ENCODE measurements at places on chromosomes 2 and 18. TPM values are rescaled to one million over a fixed set of nuclear protein-coding genes. Genes with fewer than 3 reads are reported as not detected.

Gene PREB
- total RNA-seq, result 20.2 TPM

Gene SERPINB10
- 0.96 TPM for total RNA-seq

Gene MLPH
- total RNA-seq, result 18.5 TPM

Gene TSN
- 56.3 TPM for total RNA-seq

Gene CHRNG
- not detected for total RNA-seq

Gene CFAP221
- total RNA-seq, result 20.7 TPM

Gene RBM43
- 11.3 TPM for total RNA-seq

Gene FMNL2
- 23.4 TPM for total RNA-seq

GRCh38 chr2:106030287-106031268, 163.5 kb downstream of the UXS1 start:
- DNase-seq, result peak; percentile 92

- DNase-seq, result no peak
Observed at GRCh38 chr2:156320486-156321098, 11.9 kb downstream of the NR4A2 start.

DNA sequence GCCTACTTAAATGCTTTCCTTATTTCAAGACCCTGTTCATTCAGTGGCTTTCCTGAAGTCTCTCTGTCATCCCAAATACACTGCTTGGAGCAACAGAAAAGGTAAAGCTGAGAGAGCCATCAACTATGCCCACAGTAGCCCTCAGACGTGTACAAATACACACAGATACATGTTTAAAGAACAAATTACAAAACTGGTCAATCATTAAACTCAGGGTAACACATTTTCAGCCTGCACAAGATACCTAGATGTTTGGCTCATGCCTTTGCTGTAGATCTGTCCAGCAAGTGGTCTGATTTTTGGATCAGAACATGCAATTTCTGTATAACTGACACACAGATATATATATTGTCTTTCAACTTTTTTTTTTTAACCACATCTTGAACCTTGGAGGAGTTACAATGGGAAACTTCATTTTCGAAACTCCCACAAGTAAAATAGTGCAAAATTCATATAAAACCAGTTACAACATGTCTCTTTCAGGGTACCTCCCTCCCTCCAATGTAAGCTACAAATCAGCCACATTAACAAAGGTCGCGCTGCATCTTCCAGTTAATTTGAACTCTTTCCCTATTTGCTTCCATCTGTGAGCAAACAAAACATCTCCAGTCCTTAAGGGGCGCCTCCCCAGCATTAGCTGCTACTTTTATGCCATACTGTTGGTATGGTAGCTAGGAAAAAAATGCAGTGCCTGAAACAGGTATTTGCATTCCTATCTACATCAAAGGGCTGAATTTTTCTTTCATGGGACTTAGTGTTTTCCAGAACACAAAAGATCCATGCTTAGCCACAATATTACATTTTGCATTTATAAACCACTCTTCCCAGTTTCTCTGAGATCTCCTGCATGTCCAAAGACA, 311.9 kb downstream of the NRXN1 start:
- DNase-seq, result no peak

GRCh38 chr2:49241501-49241900, 87.2 kb upstream of the FSHR start:
- DNase-seq, result no peak

GRCh38 chr2:178756343-178756742, 50.9 kb downstream of the TTN start:
- no peak for DNase-seq

DNA sequence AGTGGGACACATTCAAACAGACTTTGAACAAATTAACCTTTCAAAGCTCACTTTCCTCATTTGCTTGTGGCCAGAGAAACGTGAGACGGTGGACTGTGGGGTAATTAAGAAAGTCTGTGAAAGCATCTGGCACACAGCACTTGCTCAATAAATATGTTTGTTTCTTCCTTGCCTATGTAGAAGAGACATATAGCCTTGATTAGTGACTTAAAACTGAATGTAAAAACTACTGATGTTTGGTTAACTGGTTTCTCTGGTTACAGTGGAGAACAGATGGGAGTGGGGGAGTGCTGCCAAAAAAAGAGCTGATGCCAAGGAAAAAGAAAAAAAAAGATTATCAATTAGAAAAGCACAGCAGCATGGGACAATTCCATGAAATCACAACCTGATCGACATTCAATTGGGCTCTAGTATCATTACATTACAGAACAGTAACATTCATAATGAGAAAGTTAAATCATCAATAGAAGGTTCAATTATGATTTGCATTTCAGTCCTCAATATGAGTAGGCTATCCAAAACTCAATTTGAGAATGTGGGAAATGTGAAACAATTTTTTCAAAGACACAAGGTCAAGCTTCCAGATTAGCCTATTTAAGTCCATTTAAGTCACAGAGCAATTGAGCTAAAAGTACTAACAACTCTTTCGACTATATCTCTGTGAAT, 14.7 kb downstream of the CUL3 start:
- no peak for DNase-seq

- no peak for DNase-seq
Observed at GRCh38 chr18:57043241-57043640, 103.6 kb upstream of the BOD1L2 start.

- no peak for DNase-seq
Observed at GRCh38 chr2:163185160-163185559, 346.6 kb upstream of the KCNH7 start.

DNA sequence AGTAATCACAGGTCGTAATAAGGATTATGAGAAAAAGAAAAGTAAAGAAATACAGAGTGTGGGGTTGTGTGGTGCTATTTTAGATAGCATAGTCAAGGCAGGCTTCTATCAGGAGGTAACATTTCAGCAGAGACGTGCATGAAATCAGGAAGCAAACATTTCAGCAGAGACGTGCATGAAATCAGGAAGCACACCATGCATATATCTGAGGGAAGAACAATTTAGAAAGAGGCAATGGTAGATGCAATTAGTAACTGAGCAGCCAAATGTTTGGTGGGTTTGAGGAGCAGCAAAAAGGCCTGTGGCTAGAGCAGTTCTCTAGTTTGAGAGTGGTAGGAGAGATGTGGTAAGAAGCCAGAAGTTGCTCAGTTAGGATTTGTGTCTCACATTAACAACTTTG, 713.7 kb downstream of the ADCYAP1 start:
- no peak for DNase-seq

DNA sequence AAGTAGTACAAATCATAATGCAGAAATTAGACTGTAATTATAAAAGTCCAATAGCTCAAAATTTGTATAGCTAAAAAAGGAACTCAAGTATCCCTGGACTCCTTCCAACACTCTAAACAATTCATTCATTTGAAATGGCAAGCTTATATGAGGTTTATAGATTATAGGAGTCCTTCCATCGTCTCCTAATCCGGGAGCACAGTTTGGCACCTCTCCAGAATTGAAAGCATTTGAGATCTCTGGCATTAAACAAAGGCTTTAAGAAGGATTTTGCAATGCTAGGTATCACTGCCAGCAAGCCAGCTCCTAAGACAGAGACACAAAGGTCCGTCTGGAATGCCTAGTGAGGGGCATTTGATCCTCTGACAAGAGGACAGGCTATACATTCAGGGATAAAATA, 90.9 kb downstream of the ACVR1 start:
- DNase-seq, result no peak

- no peak for DNase-seq
Observed at GRCh38 chr18:61973273-61974115, 80.7 kb upstream of the RNF152 start.

DNA sequence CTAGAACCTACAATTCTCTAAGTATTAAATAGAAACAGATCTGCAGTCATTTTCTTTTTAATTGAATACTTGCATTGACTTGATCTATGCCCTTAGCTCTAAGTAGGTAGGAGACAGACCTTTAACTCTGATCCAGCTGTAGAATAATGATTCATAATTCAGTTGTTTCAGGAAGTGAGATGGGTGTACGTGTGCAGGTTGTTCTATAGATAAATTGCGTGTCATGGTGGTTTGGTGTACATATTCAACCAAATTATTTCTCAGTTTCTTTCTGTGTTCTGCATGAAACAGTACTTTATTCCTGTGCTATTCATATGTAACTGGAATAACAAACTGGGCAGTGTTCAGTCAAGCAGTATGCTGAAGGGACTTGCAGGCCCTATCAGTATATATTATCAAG, 34.3 kb upstream of the CD226 start:
- DNase-seq, result no peak

GRCh38 chr2:4840791-4841190, 851.4 kb upstream of the SOX11 start:
- no peak for DNase-seq

DNA sequence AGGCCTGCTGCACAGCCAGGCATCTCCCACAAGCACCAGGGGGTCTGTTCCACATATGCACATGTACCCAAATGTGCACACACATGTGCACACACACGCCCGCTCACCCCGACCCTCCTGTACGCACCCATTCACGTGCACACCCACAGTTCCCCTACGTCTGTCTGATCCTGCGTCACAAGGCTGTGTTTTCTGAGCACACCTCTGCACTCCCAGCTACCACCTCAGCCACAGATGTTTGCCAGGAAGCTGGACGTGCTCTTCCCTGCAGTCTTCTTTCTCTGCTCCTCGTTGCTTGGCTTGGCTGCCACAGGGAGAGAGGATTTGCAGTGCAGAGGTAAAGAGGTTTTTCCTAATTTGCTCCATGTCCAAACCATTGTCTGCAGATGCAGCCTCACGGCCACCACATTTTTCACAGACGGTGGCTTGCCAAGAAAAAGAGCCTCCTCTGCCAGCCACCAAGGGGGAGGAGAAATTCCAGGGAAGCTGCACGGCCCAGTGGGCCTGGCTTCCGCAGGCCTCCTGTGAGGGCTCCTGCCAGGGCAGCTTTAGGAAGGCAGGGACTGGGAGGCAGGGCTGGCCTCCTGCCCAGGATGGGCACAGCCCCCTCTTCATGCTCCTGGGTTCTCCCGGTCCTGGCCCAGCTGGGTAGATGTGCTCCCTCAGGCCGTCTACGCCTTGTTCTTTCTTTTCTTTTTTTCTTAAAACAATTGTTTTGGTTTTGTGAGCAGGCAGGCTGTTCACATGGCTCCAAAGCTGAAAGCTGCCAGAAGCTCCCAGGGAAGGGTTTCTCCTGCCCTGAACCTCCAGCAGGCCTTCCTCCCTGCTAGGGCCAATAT, 29.3 kb upstream of the HS6ST1 start:
- peak; percentile 84 for DNase-seq

DNA sequence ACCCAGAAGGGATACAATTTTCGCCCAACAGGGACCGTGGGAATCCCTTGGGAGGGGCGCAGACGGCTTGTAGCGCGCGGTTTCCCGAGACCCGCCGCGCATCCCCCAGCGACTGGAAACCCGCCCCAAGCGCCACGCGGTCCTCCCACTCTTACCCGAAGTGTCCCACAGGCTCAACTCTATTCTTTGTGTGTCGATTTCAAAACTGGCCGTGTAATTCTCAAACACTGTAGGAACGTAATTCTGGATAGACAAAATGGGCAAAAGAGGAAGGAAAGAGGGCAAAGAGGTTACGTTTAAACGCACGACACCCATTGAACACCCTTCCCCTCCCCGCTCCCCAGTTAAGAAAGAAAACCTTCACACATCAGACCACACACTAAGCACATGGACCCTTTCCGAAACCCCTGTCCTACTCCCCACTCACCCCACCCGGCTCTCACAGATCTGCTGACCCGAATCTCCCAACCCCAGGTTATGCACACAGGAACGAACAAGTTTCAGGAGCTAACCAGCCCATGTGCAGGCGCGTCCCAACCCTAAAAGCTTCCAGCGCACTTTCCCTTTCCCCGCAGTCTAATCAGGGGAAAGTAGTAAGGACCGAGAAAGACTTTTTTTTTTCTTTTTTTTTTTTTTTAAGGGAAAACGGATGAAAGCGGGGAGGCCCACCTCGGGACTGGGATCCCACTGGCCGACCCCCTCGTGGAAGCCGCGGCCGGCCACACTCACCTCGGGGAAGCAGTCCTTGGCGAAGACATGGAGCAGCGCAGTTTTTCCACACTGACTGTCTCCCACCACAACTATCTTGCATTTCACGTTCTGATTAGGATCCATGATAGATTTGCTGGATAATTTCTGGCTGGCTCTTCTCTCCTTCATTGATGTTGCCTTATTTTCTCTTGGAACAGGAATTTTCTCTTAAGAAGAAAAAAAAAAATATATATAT, 655 bp downstream of the RND3 start:
- DNase-seq, result peak; percentile 76

DNA sequence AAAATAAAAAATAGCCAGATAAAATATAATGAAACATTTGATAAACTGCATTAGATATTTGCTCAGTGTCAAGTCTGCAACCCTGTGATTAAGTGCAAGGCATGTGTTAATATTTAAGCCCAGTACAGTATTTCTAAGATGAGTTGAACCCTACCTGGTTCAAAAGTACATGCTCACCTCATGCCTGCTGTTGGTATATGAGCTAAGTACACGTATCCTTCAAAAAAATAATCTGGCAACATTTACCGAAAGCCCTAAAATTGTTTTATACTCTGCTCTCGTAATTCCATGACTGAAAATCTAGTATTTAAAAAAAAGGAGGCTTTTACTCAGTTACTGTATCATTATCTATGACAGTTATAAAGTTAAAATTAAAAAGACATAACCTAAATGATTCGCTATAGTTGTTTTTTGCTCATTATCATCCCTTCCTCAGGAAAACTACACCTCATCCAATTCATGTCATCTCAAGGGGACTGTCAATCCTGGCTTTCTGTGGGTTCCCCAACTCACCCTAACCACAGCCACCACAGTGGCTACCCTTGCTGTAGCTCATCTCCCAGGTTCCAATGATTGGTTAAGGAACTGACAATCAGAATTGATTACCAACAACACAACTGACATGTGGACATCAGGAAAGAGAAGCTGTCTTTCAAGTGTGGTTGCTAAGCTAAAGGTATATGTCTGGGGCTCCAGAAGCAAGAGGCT, 10.6 kb downstream of the TLK1 start:
- DNase-seq, result no peak

DNA sequence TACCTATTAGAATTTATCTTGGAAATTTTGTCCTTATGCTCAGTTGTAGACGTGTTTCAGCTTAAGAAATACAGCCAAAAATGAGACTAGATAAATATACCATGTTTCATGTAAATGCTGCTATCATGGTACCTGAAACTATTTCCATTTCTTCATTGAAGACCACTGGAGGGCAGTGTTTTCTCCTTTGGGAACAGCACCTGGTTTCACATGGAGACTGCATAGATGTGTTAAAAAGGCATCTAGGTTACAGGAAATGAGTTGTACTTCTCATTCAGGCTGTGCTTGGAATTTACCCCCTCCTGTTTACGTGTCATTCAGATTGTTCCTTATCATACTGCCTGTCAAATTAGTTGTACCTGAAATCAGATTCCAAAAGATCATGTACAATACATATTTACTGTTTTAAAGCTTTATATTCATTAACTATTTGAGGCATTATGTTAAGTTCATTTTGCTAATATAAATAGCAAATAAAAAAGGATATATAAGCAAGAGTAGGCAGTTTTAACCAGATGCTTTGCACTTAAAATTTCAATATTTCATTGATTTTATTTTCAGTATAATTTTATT, 57.3 kb upstream of the PSMD14 start:
- peak; percentile 38 for DNase-seq

DNA sequence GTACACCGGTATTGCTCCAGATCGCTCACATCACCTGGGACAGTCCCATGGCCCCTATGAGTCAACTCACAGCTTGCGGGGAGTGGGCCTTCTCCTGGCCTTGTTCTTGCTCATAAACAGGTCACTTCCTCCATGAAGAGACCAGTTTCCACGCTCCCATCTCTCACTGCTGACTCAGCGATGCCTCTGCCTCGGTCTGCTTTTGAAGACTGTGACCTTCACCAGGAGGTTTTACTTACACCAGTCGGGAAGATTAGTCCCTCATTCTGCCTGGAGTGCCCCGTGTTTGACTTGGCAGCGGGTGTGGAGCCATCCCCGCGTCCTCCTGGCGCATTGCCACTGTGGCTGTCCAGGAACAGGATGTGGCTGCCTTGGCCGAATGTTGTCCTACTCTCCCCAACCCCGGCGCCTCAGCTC, 159.8 kb downstream of the RHBDD1 start:
- peak; percentile 3 for DNase-seq
